ENCODE measurements at places on chromosomes 16 and 17.

- H3K36me3 ChIP-seq = no peaks in the 10 kb centered on the region
- H3K4me3 ChIP-seq = no peak overlapping the region
- no peak overlapping the region for H3K27ac ChIP-seq
- no peaks in the 10 kb centered on the region for H3K27me3 ChIP-seq
- no peak for ATAC-seq
These were observed 9.7 kb downstream of the C17orf78 start for GRCh38 chr17:37385474-37385990.

DNA sequence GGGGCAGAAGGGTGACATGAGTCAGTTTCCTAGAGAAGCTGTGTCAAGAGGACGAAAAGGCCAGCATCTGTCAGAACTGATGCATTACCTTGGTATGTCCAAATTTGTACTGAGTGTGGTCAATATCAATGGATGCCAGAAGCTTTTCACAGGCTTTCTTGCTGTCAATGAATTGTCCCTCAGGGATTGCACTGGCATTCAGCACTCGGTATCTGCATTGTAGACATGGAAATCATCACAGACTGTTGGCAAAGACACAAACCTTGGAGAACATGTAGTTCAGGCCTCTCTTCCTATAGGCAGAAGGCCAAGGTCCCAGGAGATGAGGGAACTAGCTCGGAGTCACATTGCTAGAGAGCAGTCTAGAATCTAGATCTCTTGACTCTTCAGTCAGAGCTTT, 16.6 kb downstream of the MYH3 start:
- H3K4me3 ChIP-seq = no peak overlapping the region
- H3K4me1 ChIP-seq = no peaks in the 10 kb centered on the region
- no peak for ATAC-seq
- H3K27me3 ChIP-seq = no peaks in the 10 kb centered on the region
- peaks cover 70% of the 10 kb centered on the region for H3K36me3 ChIP-seq

GRCh38 chr17:36932694-36933511, 4.4 kb upstream of the LHX1 start:
- H3K27me3 ChIP-seq = peaks cover 75% of the 10 kb centered on the region
- H3K4me3 ChIP-seq = peak overlapping the region; percentile 55
- H3K36me3 ChIP-seq = peaks cover 20% of the 10 kb centered on the region

- H3K4me3 ChIP-seq = peak overlapping the region; percentile 49
- peak overlapping the region; percentile 24 for H3K27ac ChIP-seq
- H3K4me1 ChIP-seq = peaks cover 16% of the 10 kb centered on the region
- ATAC-seq = peak; percentile 79
- no peaks in the 10 kb centered on the region for H3K27me3 ChIP-seq
These were observed 35.0 kb downstream of the GPT2 start for GRCh38 chr16:46918905-46919792.

DNA sequence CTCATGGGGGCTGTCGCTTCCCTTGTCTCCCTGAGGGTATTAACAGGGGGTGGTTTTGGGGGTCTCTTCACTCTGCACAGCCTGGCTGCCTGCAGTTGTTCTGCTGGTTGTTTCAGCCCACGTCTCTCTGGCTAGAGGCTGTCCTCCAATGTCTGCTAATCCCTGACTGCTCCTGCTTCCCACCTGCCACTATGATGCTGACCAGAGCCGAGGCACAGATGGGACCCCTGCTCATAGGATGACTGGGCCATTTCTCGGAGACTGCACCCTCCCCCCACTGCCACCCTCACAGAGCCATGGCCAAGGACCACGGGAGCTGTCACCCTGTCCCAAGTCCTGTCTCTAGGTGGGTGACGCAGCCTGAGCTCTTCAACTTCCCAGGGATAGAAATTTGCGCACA, 1.6 kb upstream of the ACSF3 start:
- H3K27ac ChIP-seq = no peak overlapping the region
- ATAC-seq = no peak
- H3K4me1 ChIP-seq = peaks cover 24% of the 10 kb centered on the region
- H3K36me3 ChIP-seq = peaks cover 4% of the 10 kb centered on the region
- H3K27me3 ChIP-seq = peaks cover 12% of the 10 kb centered on the region

GRCh38 chr17:41394254-41394996, 3.0 kb downstream of the KRT31 start:
- no peaks in the 10 kb centered on the region for H3K36me3 ChIP-seq
- H3K27me3 ChIP-seq = peaks cover 4% of the 10 kb centered on the region
- ATAC-seq = no peak

DNA sequence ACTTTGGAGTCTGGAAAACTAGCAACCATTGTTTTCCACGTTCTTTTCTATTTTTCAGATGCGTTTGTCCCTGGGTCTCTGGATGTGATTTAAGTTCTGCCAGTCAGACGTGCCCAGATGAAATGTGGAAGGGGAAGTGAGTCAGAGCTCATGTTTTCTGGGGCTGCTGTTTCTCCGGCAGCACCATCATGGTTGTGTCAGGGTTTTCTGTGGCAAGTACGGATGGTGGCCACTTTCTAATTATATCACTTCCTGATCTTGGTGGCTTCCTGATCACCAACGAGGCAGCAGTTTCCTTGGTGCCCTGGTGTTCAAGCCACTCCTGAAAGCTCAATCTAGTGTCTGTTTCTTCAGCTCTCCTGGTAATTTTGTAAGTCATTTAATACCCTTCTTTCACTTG, 31.4 kb upstream of the PMFBP1 start:
- H3K4me3 ChIP-seq = peak overlapping the region; percentile 43
- peaks cover 16% of the 10 kb centered on the region for H3K4me1 ChIP-seq
- H3K36me3 ChIP-seq = no peaks in the 10 kb centered on the region
- peaks cover 18% of the 10 kb centered on the region for H3K27me3 ChIP-seq

Data from activated T-helper 17 cell treated with anti-CD3 and anti-CD28 coated beads, Interleukin-2, amount 50 U/mL, for 72 hours (primary cell).